ENCODE measurements at places on chromosomes 6 and 20.
A peak's percentile ranks its signal among the peaks of the same experiment; 100 is the strongest.

- DNase-seq: no peak
Observed at GRCh38 chr6:121112356-121112755, 221.9 kb downstream of the TBC1D32 start.

DNA sequence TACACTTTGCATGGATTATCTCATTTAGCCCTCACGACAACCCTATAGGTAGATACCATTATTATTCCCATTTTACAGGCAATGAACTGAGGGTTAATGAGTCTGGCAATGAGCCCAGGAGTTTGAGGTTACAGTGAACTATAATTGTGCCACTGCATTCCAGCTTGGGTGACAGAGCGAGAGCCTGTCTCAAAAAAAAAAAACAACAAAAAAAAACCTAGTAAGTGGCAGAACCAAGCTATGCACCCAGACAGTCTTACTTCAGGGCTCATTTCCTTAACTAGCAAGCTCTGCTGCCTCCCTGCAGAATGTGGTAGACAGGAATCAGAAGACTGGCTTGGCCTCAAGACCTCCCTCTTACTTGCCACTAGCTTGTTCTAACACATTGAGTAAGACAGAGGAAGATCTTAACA, 71.9 kb upstream of the RREB1 start:
- no peak for DNase-seq

DNA sequence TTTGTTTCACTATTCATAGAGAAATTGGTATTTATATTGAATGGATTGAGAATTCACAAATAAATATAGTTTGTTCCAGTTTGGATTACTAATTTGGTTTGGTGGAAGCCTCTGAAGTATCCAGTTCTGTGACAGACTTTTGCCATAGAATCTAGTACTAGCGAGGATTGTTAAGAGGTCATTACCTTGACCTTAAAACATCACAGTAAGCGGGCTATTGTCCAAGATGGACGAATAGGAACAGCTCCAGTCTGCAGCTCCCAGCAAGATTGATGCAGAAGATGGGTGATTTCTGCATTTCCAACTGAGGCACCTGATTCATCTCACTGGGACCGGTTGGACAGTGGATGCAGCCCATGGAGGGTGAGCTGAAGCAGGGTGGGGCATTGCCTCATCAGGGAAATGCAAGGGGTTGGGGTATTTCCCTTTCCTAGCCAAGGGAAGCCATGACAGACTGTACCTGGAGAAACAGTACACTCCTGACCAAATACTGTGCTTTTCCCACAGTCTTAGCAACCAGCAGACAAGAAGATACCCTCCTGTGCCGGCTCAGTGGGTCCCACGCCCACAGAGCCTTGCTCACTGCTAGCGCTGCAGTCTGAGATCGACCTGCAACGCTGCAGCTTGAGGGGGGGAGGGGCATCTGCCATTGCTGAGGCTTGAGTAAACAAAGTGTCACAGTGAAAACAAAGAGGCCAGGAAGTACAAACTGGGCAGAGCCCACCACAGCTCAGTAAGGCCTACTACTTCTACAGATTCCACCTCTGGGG, 66.4 kb upstream of the NEDD9 start:
- DNase-seq: peak; percentile 36

- no peak for DNase-seq
Observed at GRCh38 chr6:168292826-168293225, 26.8 kb downstream of the DACT2 start.

- no peak for DNase-seq
Observed at GRCh38 chr20:34407962-34408474, 44.9 kb downstream of the ITCH start.

DNA sequence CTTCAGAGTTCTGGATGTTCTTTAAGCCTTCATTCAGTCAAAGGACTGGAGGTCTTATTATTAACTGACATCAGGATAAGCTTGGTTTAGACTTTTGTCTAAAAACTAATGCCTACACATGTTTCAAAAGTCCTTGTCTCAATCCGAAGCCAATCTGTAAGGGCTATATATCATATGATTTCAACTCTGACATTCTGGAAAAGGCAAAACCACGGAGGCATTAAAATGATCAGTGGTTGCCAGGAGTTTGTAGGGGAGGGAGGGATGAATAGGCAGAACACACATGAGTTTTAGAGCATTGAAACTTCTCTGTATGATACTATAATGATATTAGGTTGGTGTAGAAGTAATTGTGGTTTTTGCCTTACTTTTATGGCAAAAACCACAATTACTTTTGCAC, 1285.8 kb upstream of the CITED2 start:
- no peak for DNase-seq

GRCh38 chr6:35796236-35796635, 887 bp downstream of the CLPS start:
- DNase-seq: no peak

DNA sequence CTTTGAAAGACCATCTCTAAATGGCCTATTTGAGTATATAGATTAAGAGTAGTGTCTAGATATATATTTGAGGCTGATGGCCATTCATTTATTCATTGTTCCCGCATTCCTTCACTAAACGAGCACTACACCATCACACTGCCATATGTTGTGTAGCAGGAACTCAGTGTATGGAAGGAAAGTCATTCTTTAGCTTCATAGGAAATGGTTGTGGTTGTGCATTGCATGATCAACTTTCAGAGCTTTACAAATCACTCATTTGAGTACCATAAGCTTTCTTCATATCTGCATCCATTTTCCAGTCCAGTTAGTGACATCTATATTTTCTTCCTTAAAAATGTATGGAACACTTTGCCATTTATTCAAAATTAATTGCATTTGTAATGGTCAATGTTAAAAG, 97.9 kb downstream of the ARID1B start:
- no peak for DNase-seq

GRCh38 chr20:41358230-41358629, 8.4 kb downstream of the EMILIN3 start:
- DNase-seq: no peak

GRCh38 chr6:44569931-44570385, 182.5 kb downstream of the CDC5L start:
- peak; percentile 9 for DNase-seq

GRCh38 chr20:23244916-23245552, 105.6 kb upstream of the NXT1 start:
- no peak for DNase-seq

DNA sequence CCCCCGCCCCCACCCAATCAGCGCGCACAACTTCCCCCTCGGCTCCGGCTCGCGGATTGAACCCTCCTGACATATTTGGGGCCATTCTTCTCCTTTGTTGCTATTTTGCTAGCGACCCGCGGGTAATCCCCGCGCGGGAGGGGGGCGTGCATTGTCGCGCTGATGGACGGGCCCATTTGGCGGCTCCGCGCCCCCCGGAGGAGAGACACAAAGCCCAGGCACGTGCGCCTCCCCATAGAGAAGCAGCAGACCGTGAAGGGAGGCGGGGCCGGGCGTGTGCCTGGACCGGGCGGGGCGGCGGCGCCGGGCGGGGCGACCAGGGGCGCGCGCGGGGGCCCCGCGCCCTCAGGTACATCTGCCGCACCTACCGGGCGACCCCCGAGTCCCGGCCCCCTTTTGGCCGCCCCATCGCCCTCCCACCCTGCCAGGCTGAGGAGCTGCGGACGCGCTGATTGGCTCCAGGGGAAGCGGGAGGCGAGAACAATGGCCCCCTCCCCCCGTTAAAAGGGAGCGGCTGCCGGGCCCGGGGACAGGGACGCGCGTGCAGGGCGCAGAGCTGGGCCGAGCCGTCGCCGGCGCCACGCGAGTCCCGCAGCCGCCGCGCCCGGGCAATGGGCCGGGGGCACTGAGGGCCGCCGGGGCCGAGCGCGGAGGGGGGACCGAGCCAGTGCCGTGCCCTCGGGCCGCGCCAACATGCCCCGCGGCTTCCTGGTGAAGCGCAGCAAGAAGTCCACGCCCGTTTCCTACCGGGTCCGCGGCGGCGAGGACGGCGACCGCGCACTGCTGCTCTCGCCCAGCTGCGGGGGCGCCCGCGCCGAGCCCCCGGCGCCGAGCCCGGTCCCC, at the start of gene INSM1:
Gene INSM1, plus strand, starts transcription at position 530 of the 843 bp plus-strand sequence. Its CDS starts 164 bp downstream, at position 694.
- peak; percentile 35 for DNase-seq

- DNase-seq: no peak
Observed at GRCh38 chr6:39517756-39518155, 195.3 kb upstream of the KCNK16 start.

GRCh38 chr6:53702316-53702715, 36.8 kb upstream of the KLHL31 start:
- no peak for DNase-seq

- DNase-seq: no peak
Observed at GRCh38 chr20:47929368-47930115, 144.3 kb upstream of the SULF2 start.

- DNase-seq: peak; percentile 22
Observed at GRCh38 chr6:14066782-14067406, 50.7 kb upstream of the CD83 start.

- peak; percentile 44 for DNase-seq
Observed at GRCh38 chr20:23508449-23509229, 17.7 kb downstream of the CST8 start.

- no peak for DNase-seq
Observed at GRCh38 chr20:22791877-22792525, 207.6 kb upstream of the FOXA2 start.

DNA sequence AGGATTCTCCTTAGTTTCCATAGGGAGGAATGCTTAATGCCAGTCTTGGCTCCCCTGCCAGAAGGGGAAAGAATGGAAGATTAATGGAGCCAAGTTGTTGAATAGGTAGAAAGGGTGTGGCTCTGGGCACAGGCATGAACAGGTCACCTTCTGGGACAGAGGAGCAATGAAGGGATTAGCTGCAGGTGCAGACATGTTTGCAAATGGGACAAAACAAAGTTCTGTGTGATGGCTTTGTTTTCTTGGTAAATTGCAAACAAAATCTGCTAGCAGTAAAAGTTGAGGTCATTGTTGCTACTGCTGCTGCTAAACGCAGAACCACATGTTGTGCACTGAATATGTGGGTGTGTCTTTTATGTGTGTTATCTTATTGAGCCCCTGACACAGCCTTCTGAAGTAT, 93.3 kb downstream of the PERP start:
- DNase-seq: no peak

- DNase-seq: no peak
Observed at GRCh38 chr6:25717866-25718740, 36.4 kb upstream of the SLC17A4 start.

- no peak for DNase-seq
Observed at GRCh38 chr6:73234733-73235132, 9.4 kb upstream of the KHDC1L start.

GRCh38 chr20:53611449-53611894, 17.8 kb upstream of the ZNF217 start:
- DNase-seq: no peak

GRCh38 chr6:151004383-151005024, 139.0 kb downstream of the MTHFD1L start:
- DNase-seq: no peak

All from nephron progenitor cell (in vitro differentiated cells).